ENCODE measurements at places on chromosomes 5 and 9.

- peak; percentile 15 for DNase-seq
Measured at GRCh38 chr9:32551276-32552051, 663 bp upstream of the SMIM27 start.

- DNase-seq = no peak
Measured at GRCh38 chr9:108869092-108869725, 7.1 kb downstream of the ACTL7A start.

GRCh38 chr9:121302341-121302740, 34.4 kb downstream of the GSN start:
- no peak for DNase-seq

GRCh38 chr5:134086943-134087305, 27.6 kb upstream of the TCF7 start:
- DNase-seq = peak; percentile 59

- DNase-seq = no peak
Measured at GRCh38 chr9:72315089-72315509, 49.9 kb downstream of the ZFAND5 start.
